ENCODE measurements at places on chromosomes 7 and 10. TPM values are rescaled to one million over a fixed set of nuclear protein-coding genes. Genes with fewer than 3 reads are reported as not detected.

Gene CDHR1
- 0.75 TPM for total RNA-seq

Gene TRIM4
- 4.6 TPM for total RNA-seq

Gene PTF1A
- not detected for total RNA-seq

Gene VAX1
- total RNA-seq: 0.62 TPM

Gene PROSER2
- total RNA-seq: 12.1 TPM

Gene HTR7
- total RNA-seq: 0.89 TPM

DNA sequence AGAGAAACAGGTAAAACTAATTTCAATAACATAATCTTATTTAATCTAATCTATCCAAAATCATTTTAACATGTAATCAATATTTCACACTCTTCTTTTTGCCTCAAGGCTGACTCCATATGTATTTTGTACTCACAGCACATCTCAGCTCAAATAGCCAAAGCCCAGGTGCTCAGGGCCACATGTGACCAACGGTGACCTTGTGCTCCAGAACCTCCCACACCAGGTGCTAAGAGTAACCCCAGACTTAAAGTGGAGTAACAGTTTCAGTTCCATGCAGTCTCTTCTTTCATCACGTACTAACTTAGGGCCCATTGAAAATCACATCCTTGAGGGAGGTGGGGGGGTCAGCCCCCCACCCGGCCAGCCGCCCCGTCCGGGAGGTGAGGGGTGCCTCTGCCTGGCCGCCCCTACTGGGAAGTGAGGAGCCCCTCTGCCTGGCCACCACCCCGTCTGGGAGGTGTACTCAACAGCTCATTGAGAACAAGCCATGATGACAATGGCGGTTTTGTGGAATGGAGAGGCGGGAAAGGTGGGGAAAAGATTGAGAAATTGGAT is 47.3 kb downstream of the NCAPG2 start:
- H3K4me1 ChIP-seq: no peaks in the 10 kb centered on the region
- no peak overlapping the region for H3K27ac ChIP-seq
- no peaks in the 10 kb centered on the region for H3K27me3 ChIP-seq
- H3K4me3 ChIP-seq: no peak overlapping the region

GRCh38 chr7:43041724-43042123 is 70.7 kb upstream of the HECW1 start:
- H3K4me3 ChIP-seq: no peak overlapping the region
- H3K27me3 ChIP-seq: no peaks in the 10 kb centered on the region
- no peaks in the 10 kb centered on the region for H3K36me3 ChIP-seq
- no peak for DNase-seq
- H3K4me1 ChIP-seq: peaks cover 4% of the 10 kb centered on the region

GRCh38 chr7:95980167-95980566 is 207.8 kb downstream of the DYNC1I1 start:
- no peak overlapping the region for H3K4me3 ChIP-seq
- H3K27me3 ChIP-seq: no peaks in the 10 kb centered on the region
- DNase-seq: no peak
- no peak overlapping the region for H3K27ac ChIP-seq
- H3K4me1 ChIP-seq: no peaks in the 10 kb centered on the region

DNA sequence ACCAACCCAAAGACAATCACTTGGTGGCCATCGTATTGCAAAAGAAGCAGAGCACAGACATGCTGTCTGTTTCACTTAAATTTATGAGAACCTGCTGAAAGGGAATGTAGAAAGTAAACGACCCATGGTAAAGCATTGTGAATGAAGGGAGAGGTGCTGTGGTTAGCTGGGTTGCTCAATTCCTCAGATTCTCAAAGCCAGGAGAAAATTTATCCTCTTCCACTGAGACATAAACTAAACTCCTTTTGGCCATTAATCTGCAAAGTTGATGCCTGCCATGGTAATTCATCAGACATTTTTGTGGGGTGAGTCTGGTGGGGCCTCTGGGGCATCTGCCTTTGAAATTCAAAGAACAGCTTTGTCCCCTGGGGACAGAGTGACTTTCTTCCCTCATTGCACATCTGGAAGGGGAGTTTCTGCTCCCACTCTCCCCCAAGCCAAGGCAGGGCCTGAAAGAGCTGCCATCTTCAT is 951.0 kb downstream of the LRMDA start:
- H3K27me3 ChIP-seq: no peaks in the 10 kb centered on the region
- peaks cover 9% of the 10 kb centered on the region for H3K4me1 ChIP-seq
- H3K4me3 ChIP-seq: no peak overlapping the region

DNA sequence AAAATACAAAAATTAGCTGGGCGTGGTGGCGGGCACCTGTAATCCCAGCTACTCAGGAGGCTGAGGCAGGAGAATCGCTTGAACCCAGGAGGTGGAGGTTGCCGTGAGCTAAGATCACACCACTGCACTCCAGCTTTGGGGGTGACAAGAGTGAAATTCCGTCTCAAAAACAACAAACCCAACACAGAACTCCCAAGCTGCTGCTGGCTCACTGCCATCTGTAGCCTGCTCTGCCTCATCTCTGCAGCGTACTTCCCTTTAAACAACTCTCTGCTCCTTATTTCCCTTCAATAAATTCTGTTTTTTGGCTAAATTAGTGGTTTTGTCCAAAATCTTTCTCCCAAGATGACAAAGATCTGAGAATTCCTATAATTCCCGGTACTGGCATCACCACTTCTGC is 189.2 kb upstream of the GALNT17 start:
- no peaks in the 10 kb centered on the region for H3K27me3 ChIP-seq
- DNase-seq: no peak
- no peak overlapping the region for H3K27ac ChIP-seq
- H3K4me1 ChIP-seq: no peaks in the 10 kb centered on the region
- H3K4me3 ChIP-seq: no peak overlapping the region

DNA sequence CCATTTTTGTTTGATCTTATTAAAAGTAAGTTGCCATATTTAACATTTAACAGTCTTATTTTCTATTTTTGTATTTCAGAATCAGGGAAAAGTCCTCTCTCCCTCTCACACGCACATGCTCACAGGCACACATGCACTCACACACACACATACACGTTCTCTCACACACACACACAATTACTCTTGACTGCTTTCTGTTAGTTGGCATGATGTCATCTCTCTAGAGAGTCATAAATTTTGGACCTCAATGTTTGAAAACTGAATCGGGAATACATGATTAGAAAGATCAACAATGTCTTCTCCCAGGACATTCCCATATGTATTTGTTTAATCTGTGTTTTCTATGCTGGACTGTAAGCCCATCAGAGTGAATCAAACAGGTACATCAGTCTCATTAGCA is 165.7 kb upstream of the AHR start:
- no peaks in the 10 kb centered on the region for H3K27me3 ChIP-seq
- H3K4me1 ChIP-seq: peaks cover 3% of the 10 kb centered on the region
- H3K4me3 ChIP-seq: no peak overlapping the region

DNA sequence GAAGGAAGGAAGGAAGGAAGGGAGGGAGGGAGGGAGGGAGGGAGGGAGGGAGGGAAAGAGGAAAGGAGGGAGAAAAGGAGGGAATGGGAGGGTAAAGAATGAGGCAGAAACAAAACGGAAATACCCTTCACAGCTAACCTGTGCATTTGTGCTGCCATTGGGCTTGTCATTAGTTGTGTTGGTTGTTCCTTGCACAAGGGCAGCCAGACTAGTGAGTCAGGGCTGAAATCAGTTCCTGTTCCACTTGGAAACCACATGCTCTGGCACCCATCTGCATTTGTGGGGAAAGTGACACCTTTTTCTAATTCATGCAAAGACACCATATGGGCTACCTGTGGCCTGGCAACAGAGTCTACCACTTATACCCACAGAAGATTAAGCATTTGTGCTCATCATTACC is 1004.0 kb upstream of the C7orf33 start:
- H3K36me3 ChIP-seq: no peaks in the 10 kb centered on the region
- H3K4me3 ChIP-seq: no peak overlapping the region
- H3K27ac ChIP-seq: no peak overlapping the region
- no peaks in the 10 kb centered on the region for H3K27me3 ChIP-seq
- no peaks in the 10 kb centered on the region for H3K4me1 ChIP-seq

DNA sequence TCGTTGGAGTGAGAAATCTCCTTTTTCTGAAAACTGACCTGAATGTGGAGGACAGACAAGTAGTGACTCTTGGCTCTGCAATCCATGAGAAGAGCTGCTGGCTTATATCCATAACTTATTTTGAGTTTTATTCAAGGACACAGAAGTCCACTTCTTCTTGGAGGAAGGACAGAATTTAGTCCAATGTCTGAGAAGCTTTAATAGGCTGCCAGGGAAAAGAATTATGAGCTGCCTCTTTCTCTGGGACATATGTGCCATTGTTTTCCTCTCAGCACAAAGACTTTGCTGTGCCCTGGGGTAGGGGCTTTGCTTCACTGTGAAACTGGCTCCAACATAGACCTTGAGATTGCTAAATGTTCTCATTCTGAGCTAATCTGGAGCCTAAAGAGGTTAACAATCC is 20.5 kb upstream of the AOC1 start:
- no peaks in the 10 kb centered on the region for H3K36me3 ChIP-seq
- no peaks in the 10 kb centered on the region for H3K27me3 ChIP-seq
- H3K27ac ChIP-seq: no peak overlapping the region
- no peak overlapping the region for H3K4me3 ChIP-seq

All from astrocyte (in vitro differentiated cells and primary cell).